ENCODE measurements at places on chromosomes 3 and 15. TPM values are rescaled to one million over a fixed set of nuclear protein-coding genes. Genes with fewer than 3 reads are reported as not detected.

The TNIK gene
- 6.7 TPM for total RNA-seq

GRCh38 chr3:12175137-12175593 is 16.5 kb upstream of the TIMP4 start:
- no peak for DNase-seq

The ISLR gene
- total RNA-seq: 0.29 TPM

The TSEN2 gene
- total RNA-seq: 16.6 TPM

The CLDN18 gene
- total RNA-seq: 0.13 TPM

DNA sequence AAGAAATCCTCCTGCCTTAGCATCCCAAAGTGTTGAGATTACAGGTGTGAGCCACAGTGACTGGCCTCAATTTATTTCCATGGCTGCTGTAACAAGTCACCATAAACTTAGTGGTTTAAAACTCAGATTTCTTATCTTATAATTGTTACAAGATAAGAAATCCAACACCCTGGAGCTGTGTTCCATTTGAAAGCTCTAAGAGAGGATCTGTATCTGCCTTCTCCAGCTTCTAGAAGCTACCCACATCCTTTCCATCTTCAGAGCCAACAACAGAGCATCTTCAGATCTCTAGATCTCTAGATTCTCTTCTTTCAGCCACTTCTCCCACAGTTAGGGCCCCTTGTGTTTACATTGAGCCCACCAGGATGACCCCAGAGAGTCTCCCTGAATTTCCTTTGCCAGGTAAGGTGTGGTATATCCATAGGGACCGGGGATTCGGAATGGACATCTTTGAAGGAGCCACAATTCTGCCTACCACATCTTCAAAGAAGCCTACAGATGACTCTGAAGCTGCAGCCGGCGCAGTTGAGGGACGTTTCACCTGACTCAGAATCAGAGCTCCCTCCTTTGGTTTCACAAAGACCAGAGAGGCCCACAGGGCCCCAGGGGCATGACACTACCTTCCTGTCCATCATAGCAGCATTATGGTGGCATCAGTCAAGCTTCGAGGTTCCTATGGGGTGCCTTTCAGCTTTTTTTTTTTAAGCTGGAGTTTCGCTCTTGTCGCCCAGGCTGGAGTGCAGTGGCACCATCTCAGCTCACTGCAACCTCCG is 87.0 kb upstream of the IGF1R start:
- DNase-seq: no peak

Data from endodermal cell (in vitro differentiated cells).